ENCODE measurements at places on chromosomes 6 and 20.
A peak's percentile ranks its signal among the peaks of the same experiment; 100 is the strongest.

DNA sequence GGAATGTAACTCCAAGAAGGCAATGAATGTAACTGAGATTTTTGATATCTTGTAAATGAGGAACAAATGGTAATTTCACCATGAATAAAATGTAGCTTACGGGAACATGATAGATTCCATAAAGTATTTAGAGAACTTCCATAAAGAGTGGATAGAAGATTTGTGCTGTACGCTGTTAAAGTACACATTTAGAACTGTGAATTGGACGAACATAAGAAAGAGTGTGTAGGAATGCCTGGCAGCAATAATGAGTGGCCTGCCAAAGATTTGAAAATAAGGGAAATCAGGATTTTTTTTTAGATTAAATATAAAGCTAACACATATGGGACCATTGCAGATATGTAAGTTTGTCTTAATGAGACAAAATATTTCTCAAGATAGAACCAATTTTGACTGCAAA, 1153.3 kb upstream of the EYS start:
- no peak for DNase-seq

GRCh38 chr6:16921399-16922110, 160.3 kb upstream of the ATXN1 start:
- DNase-seq: no peak

DNA sequence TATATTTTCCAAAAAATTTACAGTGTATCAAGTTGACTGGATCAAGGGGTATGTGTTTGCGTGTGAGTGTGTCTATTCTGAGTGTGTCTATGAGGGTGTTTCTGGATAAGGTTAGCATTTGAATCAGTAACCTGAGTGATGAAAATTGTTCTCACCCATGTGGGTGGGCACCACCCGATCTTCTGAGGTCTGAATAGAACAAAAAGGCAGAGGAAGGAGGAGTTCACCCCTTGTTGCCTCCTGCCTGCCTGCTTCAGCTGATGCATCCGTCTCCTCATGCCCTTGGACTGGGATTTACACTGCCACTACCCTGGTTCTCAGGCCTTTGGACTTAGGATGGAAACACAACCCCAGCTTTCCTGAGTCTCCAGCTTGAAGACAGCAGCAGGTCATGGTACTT, 13.7 kb upstream of the PRND start:
- no peak for DNase-seq

GRCh38 chr6:163416557-163417253, 2.2 kb downstream of the QKI start:
- peak; percentile 74 for DNase-seq

DNA sequence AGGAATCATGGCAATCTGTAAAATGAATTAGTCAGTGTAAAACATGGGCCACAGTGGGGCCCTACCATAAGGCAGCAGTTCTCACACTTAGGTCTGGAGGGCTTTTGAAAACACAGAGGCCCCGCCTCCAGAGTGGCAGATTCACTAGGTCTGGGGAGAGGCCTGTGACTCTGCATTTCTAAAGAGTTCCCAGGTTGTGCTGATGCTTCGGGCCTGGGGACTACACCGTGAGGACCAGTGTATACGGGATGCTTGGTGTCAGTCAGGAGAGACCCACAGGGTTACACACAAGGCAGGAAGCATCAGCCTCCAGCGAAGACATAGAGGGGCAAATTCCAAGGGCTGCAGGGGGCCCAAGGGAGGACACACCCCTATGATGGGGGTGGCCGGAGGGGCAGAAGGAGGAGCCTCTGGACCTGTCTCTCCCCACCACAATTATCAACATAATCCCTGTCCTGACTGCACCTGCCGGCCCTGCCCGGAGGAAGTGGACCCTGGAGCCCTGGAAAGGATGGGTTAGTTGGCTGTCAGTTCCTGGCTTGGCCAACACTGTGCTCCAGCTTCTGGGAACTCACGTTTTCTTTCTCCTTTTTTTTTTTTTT, 46.7 kb downstream of the FGD2 start:
- DNase-seq: peak; percentile 46

- no peak for DNase-seq
Measured at GRCh38 chr6:108677357-108677756, 116.6 kb downstream of the FOXO3 start.

DNA sequence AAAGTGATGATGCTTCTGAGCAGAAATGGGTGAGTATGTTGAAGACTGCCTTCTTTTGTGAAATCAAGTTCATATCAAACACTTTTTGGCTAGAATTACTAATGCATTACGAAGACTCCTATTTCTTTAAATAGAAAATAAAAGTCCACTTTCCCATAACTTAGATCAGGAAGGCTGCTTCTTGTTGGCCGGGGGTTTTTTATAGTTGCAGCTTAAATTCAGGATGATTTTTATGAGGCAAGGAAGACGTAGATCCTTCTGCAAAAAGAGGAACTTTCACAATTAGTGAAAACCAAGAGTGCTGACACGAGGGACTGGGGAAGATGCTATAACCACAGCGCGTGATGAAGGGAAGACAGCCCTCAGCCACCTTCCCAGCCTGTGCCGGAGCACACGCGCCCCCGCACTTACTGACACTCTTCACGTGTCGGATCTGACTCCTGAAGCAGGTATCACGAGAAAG, 206.1 kb upstream of the PRDM1 start:
- no peak for DNase-seq

DNA sequence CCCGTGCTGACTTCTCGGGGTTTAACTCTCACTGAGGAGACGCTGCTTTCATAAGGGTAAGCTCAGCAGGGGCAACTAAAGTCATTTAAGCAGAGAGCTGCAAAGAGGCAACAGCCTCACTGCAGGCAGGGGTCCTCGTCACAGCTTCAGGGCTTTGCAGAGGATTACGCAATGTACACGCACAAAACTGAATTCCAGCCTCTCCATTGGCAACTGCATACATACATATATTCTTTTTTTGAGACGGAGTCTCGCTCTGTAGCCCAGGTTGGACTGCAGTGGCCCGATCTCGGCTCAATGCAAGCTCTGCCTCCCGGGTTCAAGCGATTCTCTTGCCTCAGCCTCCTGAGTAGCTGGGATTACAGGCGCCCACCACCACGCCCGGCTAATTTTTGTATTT, 2.4 kb downstream of the GMEB2 start:
- no peak for DNase-seq

- no peak for DNase-seq
Measured at GRCh38 chr6:112482373-112482772, 135.2 kb downstream of the RFPL4B start.

DNA sequence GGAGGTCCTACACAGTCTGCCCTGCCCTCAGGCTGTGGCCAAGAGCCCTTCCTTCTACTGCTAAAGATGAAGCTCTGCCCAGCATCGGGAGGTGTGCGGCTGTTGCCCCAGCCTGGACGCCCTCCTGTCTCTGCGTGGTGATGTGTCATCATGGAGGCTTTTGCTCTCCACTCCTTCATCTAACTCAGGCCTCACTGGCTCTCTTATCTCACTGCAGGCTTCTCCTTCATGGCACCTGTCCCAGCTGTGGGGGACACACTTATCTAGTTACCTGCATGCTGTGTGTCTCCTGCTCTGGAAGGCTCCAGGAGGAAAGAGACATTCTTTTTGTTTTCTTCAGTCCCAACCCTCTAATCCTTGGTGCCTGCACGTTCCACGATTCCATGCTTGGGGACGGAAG, 89.1 kb downstream of the PSMG4 start:
- DNase-seq: no peak

DNA sequence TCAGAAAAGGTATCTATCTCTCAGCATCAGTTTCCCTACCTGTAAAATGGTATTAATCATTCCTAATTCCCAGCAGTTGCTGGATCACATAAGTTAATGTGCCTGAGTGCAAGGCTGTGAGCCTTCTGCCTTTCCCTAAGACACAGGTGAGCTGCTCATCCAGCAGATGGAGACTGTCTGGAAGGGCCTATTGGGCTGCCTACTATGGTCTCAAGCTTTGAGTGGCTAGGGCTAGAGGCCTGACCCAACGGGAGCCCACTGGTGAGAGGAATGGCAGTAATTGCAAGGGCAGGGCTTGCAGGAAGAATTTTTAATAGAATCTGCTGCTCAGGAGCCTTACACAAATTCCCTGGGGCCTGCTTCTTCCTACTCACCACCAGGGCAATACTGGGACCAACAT, 4.3 kb downstream of the KHDC1 start:
- DNase-seq: no peak

GRCh38 chr6:2213086-2213485, 32.3 kb downstream of the GMDS start:
- DNase-seq: no peak

- no peak for DNase-seq
Measured at GRCh38 chr6:99195986-99196655, 153.4 kb downstream of the FAXC start.
